ENCODE measurements at places on chromosomes 5 and 9.
A peak's percentile ranks its signal among the peaks of the same experiment; 100 is the strongest.

- peak; percentile 99 for DNase-seq
Observed at GRCh38 chr9:136539427-136540421, 6.1 kb downstream of the NOTCH1 start.

DNA sequence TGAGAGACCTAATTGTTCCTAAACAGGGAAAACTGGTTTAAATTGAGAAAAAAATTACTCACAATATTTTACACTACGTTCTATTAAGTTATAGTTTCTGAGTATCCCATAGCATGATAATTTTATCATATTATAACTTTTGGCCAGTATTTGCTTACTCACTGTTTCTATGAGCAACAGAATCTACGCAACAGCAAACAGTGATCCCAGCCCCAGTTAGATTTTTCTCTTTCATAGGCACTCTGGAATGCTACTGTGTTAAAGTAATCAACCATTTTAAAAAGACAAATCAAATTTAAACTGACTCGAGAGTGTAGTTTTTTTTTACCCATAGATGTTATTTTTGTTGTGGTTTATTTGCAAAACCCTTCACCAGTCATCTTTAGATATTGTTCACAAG, 107.2 kb downstream of the XRCC4 start:
- DNase-seq, result no peak

DNA sequence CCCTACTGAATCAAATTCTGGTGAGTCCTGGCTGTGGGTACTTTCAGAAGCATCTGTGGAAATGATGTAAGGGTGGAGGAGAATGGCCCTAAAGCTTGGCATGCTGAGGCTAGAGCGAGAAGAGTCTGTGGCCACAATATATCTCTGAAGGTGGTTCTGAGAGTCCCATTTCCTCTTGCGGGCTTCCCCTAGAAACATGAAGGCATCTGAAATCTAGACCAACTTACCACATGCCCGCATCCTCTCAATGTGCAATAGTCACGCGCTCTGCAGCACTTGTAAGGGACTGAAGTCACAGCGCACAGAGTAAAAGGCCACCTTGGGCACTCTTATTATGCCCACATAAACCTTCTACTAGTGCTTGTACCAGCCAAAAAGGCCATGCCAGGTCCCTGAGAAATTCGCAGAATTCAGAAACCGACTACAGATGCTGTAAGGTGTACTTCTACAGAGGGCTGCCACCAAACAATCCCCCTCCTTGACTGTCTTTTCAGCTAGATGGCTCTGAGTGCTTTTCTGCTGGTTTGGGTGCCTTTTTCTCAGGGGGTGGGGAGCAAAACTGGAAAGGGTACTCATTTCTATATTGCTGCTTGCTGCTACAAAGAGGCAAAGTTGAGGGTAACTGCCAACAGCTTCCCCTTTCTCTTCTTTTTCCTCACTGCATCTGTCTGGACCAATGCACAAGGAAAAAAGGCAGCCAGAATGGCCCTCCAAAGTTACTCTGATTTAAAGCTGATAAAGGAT, 107.3 kb downstream of the ZDHHC21 start:
- peak; percentile 48 for DNase-seq

DNA sequence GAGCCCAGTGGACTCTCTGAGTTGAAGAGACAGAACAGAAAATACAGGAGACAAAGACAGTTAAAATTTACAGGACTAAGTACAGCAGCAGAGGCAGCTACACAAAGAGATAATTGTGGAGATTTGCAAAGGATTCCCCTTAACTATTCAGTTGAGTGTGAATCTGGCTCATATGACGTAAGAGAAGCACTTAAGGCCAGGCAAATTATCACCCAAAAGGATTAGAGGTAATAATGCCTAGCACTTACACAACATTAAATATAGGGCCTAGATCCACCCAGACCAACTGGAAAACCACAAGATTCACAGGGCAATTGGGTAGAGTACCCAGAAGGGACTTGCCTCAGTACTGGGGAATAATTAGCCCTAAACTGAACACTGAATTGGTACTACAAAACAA, 41.3 kb downstream of the ADAMTS6 start:
- no peak for DNase-seq

DNA sequence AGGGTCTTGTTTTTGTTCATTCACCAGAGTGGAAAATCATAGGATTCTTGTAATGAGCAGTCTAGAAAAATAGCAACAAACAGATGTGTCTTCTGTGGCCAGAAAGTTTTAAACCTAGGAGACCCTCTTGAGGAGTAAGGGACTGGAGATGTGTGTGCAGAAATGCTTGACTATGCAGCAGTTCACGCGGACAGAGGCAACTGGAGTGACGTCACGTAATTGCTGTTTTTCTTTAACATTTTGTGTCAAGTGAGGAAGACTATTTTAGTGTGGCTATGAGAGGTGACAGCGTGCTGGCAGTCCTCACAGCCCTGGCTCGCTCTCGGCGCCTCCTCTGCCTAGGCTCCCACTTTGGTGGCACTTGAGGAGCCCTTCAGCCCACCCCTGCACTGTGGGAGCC, 163.1 kb upstream of the PTCH1 start:
- no peak for DNase-seq

DNA sequence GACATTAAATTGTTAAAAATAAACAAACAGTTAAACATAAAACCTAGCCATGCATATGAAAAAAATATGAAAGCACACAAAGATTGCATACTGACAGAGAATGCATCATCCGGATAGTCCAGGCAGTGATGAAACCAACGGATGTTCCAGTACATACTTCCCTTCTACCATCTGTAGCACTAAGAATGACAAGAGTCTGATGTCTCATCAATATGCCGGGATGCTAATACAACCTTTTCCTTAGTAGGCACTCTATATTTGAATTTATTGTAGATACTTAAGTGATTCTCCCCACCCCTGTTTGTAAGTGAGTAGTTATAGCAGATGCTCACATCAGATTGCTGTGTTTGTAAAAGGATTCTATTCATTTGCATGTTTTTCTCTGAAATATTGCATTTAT, 571.2 kb upstream of the WWC1 start:
- no peak for DNase-seq

DNA sequence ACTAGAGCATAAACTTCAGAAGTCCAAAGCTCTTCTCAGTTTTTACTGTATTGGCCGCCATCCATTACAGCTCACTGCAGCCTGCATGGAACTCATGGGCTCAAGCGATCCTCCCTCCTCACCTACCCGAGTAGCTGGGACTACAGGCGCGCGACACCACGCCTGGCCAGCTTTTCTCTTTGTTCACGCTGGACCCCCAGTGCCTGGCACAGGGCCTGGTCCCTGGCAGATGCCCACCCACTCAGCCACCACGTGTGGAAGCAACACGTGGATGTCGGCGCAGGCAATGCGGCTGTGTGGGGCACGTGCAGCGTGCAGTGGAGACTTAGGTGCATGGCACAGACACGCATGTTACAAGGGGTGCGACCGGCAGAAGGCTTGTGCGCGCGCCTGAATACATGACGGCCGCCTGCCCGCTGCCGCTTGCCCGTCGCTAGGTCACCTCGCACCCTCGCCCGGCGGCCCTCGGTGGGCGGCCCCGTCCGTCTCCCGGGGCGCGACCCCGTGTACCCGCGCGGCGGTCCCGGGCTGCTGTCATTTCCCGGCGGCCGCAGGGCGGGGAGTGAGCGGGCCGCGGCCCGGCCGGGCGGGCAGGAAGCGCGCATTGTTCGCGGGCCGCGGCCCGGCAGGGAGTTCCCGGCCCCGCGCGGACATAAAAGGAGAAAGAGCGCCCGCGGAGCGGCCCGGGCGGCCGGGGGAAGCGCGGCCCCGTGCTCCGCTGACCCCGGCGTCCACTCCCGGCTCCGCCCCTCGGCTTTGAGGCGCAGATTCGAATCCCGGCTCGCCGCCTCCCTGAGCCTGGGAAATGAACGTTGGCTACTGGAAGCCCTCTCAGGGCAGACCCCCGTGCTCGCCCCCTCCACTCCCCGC, 24.1 kb upstream of the PTGS1 start:
- DNase-seq, result no peak

DNA sequence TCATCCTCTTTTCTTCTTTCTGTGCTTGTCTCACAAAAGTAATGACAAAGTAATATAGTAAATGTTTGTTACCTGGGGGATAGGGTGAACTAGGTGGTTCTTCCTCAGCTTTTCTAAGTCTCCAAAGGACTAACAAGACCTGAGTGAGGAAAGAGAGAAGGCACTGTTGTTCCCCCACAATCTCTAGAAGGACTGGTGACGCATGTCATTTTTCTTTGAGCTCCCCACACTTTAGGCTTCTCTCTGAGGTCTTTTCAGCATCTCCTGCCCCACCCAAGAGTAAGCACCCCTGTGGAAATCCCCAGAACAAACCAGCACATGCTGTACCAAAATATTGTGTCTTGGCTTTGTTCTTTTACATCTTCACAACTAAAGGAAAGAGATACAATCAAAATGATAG, 2.4 kb upstream of the IL7R start:
- DNase-seq, result peak; percentile 78

DNA sequence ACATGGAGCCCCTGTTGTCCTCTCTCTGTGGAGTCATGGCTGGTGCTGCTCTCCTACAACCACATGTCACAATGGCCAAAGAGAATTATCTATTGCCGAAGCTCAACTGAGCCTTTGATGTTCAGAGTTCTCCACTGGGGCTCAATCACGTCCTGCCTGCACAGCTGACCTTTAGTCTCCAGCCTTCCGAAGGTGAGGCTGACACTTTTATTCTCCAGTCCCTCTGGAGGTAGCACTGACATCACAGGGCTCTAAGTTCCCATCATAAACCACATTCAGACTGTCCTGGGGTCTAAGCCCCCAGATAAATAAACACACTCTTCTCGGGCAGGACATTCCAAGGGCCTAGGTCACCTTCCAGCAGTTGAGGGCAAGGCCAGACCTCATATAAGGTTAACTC, 23.4 kb downstream of the ADCY2 start:
- no peak for DNase-seq

DNA sequence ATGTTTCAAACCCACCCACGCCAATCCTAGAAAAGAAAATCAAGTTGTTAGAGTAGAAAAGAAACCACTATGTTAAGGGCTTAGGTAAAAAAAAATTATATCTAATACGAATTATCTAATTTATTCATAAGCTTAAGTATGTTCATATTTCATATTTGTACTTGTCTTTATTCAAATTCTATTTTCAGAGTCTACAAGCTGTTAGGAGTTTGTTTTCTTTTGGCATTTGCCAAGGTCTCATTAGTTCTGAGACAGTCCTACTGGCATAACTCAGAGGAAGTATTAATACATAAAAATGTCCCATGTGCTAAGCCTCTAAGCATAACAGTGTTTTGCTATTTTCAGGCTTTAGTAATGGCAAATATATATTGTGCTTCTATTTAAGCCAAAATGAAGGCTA, 57.6 kb downstream of the STARD4 start:
- no peak for DNase-seq

- DNase-seq, result no peak
Observed at GRCh38 chr5:1299961-1300360, 5.1 kb upstream of the TERT start.

DNA sequence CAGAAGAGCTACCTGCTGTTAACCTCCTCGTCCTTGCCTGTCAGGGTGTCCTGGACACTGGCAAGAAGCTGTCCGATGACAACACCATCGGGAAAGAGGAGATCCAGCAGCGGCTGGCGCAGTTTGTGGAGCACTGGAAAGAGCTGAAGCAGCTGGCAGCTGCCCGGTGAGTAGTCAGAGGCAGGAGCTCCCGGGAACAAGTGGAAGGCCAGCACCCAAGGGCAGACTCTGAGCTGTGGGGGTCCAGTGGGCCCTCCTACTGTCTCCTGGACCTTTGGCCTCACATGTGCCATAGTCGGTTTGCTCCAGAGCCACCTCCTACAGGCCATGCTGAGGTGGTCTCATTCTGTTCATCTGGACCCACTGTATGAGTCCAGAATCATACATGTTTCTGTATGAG, 38.7 kb downstream of the DYNC2I2 start:
- DNase-seq, result no peak

DNA sequence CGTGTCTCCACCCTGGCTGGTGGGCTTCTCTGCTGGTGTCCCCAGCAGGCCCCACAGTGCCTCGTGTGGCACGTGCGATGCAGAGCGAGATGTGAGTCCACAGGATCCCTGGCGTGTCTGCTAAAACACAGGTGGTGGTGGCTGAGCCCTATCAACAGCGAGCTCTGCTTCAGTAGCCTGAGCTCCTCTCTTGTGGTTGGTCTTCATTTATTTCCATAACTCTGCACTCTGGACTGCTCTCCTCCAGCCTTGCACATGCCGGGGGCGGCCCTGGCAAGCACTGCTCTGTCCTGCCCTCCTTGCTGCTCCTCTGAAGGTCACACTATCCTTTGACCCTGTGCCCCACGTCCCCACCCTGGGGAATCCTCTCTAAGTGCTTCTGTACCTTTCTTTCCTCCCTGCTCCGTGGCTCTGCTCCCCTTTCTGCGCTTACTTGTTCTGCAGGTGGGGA, 59.2 kb downstream of the NSUN2 start:
- no peak for DNase-seq

GRCh38 chr9:124764774-124765438, 6.2 kb downstream of the NR6A1 start:
- no peak for DNase-seq

GRCh38 chr9:70873506-70873905, 247.9 kb downstream of the TRPM3 start:
- DNase-seq, result no peak

DNA sequence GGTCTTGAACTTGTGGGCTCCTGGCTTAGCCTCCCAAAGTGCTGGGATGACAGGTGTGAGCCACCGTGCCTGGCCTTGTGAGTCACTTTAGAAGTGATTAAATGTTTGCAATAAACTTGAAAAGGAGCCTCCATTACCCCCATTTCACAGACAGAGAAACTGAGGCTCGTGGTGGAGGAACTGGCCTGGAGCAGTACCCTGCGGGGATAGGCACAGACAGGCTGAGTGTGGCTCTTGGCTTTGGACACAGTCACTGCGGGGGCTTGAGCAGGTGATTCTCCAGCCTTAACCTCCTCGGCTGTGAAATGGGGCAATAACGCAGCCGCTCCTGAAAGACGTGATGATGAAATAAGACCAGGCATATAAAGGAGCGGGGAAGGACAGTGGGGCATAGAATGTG, 40.9 kb upstream of the IER5L start:
- DNase-seq, result no peak

- DNase-seq, result no peak
Observed at GRCh38 chr5:58983526-58984452, 400.9 kb downstream of the RAB3C start.

GRCh38 chr5:4651806-4652565, 488.1 kb upstream of the ADAMTS16 start:
- no peak for DNase-seq

GRCh38 chr9:132728497-132728896, 58.2 kb downstream of the GTF3C4 start:
- DNase-seq, result no peak

Measured in activated CD4-positive, alpha-beta memory T cell treated with anti-CD3 and anti-CD28 coated beads for 36 hours (primary cell).